ENCODE measurements at places on chromosomes 7 and 10. TPM values are rescaled to one million over a fixed set of nuclear protein-coding genes. Genes with fewer than 3 reads are reported as not detected.
A peak's percentile ranks its signal among the peaks of the same experiment; 100 is the strongest.

DNA sequence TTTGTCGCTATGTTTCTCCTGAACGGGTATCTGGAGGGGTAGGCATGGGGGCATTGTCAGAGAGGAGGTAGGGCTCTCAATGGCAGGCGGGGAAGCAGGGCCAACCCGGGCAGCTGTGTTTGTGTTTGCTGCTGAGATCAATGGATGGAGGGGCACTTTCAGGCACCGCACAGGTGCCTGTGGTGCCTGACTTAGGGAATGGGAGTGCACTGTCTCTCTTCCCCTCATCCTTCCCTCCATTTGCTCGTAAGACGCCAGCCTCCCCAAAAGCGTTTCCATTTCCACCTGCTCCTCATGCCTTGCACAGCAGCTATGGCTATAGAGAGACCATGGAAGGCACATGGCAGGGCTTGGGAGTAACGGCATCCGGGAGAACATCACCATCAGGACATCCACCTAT lies 615.9 kb upstream of the FOXK1 start:
- H3K4me1 ChIP-seq = no peaks in the 10 kb centered on the region
- no peak overlapping the region for H3K4me3 ChIP-seq
- H3K36me3 ChIP-seq = no peaks in the 10 kb centered on the region

DNA sequence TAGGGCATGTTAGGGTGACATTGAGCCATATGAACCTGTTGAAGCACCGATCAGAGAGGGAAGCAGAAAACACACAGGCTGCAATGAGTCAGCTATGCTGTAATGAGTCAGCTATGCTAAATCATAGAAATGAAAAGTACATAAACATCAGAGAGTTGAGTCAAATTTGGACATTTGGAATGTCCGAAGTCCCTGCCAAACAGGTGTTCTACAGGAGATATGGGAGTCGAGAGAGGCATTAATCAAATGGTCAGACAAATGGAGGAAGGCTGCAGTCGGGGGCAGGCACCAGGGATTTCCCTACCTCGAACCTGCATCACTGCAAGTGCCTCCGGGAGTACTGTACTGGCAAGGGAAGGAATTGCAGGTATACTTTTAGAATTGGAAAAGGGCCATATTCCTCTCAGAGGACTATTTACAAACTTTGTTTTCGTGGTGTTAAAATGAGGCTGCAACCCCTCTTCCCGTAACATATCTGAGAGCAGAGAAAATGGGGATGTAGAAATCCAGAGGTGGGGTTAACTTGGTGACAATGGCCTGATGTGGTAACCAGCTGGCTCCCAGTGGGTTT lies 8.8 kb upstream of the ZC3HAV1 start:
- H3K4me1 ChIP-seq = no peaks in the 10 kb centered on the region
- no peaks in the 10 kb centered on the region for H3K27me3 ChIP-seq
- peak; percentile 53 for DNase-seq

- no peak overlapping the region for H3K4me3 ChIP-seq
- H3K36me3 ChIP-seq = no peaks in the 10 kb centered on the region
- peaks cover 46% of the 10 kb centered on the region for H3K4me1 ChIP-seq
- no peaks in the 10 kb centered on the region for H3K27me3 ChIP-seq
Observed at GRCh38 chr7:137935884-137936508, 65.9 kb downstream of the CREB3L2 start.

DNA sequence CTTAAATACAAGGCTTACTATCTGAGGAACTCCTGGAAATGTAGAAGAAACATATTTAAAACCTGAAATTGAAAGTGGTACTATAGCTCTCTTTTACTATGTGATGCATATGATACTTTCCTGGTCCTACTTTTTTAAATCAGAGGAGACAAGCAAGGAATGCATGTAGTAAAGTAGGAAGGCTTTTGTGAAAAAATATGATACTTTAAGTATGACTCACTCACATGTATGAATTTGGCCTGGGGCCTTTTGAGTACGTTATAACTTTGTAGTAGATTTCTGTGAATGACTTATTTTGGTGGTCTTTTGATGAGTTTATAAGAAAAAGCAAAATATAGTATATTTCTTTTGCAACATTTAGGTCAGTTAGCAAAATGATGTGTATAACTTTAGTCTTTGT lies 53.8 kb downstream of the TAX1BP1 start:
- H3K27ac ChIP-seq = no peak overlapping the region
- DNase-seq = no peak
- H3K4me3 ChIP-seq = no peak overlapping the region
- H3K36me3 ChIP-seq = no peaks in the 10 kb centered on the region
- no peaks in the 10 kb centered on the region for H3K27me3 ChIP-seq

GNG11 gene
- 1.6 TPM for total RNA-seq
